ENCODE measurements at places on chromosomes 13 and 19.
A peak's percentile ranks its signal among the peaks of the same experiment; 100 is the strongest.

- peaks cover 62% of the 10 kb centered on the region for H3K4me1 ChIP-seq
- peak overlapping the region; percentile 78 for H3K27ac ChIP-seq
- no peak overlapping the region for H3K4me3 ChIP-seq
- no peaks in the 10 kb centered on the region for H3K27me3 ChIP-seq
- peaks cover 83% of the 10 kb centered on the region for H3K36me3 ChIP-seq
- no peak for DNase-seq
Observed at GRCh38 chr19:5035793-5036697, 67.1 kb downstream of the KDM4B start.

GRCh38 chr13:40755082-40755700, 15.8 kb downstream of the MRPS31 start:
- no peak overlapping the region for H3K4me3 ChIP-seq
- DNase-seq: no peak
- H3K27me3 ChIP-seq: no peaks in the 10 kb centered on the region
- H3K4me1 ChIP-seq: no peaks in the 10 kb centered on the region

- peaks cover 12% of the 10 kb centered on the region for H3K4me1 ChIP-seq
- H3K27ac ChIP-seq: no peak overlapping the region
- H3K36me3 ChIP-seq: no peaks in the 10 kb centered on the region
- no peaks in the 10 kb centered on the region for H3K27me3 ChIP-seq
Observed at GRCh38 chr13:51271528-51272085, 49.4 kb downstream of the FAM124A start.

- no peaks in the 10 kb centered on the region for H3K36me3 ChIP-seq
- no peak overlapping the region for H3K27ac ChIP-seq
- H3K4me3 ChIP-seq: peak overlapping the region; percentile 37
- DNase-seq: no peak
- no peaks in the 10 kb centered on the region for H3K4me1 ChIP-seq
Observed at GRCh38 chr13:18947376-18947977, 234.1 kb downstream of the TUBA3C start.

GRCh38 chr13:77724092-77724491, 26.6 kb downstream of the SLAIN1 start:
- H3K4me1 ChIP-seq: no peaks in the 10 kb centered on the region
- no peaks in the 10 kb centered on the region for H3K36me3 ChIP-seq
- peaks cover 3% of the 10 kb centered on the region for H3K27me3 ChIP-seq
- H3K4me3 ChIP-seq: no peak overlapping the region
